ENCODE measurements at places on chromosomes 1 and 21.

DNA sequence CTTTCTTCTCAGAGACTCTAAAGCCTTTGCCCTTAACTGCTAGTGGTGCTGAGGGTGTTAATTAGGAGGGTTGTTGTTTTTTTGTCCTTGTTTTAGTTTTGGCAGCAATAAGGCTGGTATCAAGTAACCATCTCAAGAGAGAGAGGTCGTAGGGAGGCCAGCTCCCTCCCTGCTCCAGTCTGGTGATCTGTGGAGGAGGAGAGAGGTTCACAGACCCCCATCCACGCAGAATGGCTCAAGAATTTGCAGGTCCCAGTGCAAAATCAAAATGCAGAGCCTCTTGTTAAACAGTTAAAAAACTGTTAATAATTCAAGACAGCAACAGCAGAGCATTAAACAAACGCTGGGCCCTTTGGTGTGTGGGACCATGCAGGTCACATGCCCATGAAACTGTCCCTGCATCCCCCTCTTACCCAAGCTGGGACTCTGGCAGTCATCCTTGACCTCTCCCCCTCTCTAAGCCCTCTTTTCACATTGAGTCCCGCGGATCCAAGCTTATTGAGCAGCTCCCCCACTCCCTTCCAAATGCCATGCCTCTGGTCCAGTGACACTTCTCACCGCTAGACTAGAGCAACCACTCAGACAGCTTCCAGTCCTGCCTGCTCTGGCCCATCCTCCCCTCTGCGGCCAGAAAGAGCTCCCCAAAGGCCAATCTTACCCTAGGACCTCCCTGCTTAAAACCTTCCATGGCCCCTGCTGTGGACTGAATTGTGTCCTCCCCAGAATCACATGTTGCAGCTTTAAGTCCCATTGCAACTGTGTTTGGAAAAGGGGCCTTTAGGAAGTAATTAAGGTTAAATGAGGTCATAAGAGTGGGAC, 47.7 kb upstream of the RPL11 start:
- DNase-seq, result no peak

DNA sequence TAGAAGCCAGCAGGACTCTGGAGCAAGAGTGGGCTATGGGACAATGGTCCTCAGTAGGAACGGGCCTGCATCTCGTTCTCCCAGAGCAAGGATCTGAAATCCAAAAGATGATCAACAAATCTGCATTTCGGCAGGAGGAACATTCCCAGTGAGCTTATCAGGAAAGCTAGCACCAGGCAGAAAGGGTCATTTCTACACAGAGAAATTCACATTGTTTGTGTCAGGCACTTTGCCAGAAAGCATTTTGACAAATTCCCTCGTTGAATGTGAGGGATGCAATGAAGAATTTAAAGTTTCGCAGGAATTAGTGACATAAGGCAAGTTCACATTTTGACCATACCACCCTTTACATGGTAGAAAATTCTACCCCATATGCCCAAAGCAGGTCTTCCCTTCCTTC, 31.6 kb upstream of the ETS2 start:
- DNase-seq, result no peak

DNA sequence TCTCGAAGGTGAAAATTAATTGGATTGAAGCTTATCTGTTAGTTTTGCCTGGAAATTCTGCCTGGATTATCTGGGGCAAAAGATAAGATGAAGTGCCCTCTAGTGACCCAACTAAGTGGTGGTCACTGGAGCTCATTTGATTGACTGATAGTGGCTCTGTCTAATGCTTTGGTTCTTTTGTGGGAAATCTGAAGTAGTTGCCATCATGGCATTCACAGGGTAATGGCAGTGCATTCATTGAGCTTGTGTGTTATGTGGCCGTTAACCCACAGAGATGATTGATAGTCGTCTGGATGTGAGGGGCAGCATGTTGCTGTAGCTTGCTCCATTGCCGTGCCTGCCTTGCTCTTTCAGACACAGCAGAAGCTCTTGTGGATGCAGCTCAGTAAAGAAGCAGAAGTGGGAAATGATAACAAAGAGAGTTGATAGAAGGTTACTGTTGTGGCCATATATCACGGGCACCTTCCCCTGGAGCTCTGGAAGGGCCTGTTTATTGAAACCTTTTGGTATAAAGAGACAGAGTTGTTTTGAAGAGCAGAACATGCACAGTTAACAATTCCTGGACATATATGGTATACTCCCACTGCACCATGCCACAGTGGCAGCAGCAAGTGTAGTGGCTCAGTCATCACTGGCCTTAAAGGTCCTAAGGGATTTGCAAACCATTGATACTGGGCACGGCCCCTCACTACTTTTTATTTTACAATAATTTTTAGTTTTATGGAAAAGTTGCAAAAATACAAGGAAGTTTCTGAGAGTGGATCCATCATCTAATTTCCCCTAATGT, 42.0 kb downstream of the CXADR start:
- no peak for DNase-seq

DNA sequence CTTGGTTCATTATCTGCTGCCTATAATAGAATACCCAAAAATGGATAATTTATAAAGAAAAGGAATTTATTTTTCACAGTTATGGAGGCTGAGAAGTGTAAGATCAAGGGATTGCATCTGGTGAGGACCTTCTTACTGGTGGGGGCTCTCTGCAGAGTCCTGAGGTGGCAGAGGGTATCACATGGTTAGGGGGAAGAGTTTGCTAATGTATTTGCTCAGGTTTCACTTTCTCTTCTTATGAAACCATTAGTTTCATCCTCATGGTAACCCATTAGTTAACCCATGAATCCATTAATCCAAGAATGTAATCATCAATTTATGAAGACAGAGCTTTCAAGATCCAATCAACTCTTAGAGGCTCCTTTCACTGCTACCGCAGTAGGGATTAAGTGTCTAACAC, 120.6 kb downstream of the DNM3 start:
- DNase-seq, result no peak

GRCh38 chr1:223765719-223766340, 53.5 kb downstream of the CAPN2 start:
- no peak for DNase-seq

- no peak for DNase-seq
Measured at GRCh38 chr1:164654200-164654599, 95.2 kb downstream of the PBX1 start.

DNA sequence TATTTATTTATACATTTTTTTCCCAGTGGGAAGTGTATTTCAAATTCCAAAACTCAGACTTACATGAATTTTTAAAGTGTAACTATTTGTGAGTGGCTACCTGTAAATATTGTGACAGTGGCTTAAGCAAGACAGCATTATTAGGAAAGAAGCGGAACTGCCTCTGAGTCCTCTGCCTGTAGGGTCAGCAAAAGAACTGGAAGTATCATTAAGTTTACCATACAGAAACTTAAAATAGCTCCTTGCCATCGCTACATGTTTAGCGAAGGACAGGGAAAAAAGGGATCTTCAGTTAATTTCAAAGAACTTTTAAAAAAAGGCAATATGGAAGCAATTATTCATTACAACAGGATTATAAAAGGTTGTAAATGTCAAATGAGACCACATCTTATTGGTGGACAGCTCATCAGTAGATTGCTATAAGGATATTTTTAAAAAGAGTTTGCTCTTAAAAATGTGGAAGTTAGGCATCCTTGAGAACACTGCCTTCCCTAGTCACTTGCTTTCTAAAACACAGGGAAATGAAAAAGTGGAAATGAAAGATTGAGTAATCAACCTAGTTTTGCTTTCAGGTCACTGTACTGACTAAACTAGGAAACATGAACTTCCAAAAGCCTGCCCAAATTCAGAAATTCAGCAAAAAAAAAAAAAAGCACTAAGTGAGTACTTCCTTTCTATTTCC, 39.2 kb downstream of the NSL1 start:
- no peak for DNase-seq

- no peak for DNase-seq
Measured at GRCh38 chr1:241591317-241591716, 48.9 kb downstream of the CHML start.

- DNase-seq, result no peak
Measured at GRCh38 chr1:81220614-81221071, 580.1 kb upstream of the ADGRL2 start.

Data from HFF-Myc (cell line).